ENCODE measurements at places on chromosomes 3 and 15.
A peak's percentile ranks its signal among the peaks of the same experiment; 100 is the strongest.

DNA sequence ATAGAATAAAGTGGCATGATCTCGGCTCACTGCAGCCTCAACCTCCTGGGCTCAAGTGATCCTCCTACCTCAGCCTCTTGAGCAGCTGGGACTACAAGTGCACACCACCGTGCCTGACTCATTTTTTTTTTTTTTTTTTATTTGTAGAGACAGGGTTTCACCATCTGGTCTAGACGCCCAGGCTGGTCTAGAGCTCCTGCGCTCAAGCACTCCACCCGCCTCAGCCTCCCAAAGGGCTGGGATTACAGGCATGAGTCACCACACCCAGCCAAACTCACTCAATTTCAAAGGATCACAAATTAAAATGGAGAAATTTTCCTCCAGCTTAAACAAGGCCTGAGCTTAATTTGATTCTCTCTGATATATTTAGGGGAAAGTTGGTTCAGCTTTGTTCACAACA lies 27.3 kb upstream of the NMB start:
- H3K4me1 ChIP-seq = no peaks in the 10 kb centered on the region
- H3K36me3 ChIP-seq = peaks cover 33% of the 10 kb centered on the region
- no peak overlapping the region for H3K27ac ChIP-seq
- H3K4me3 ChIP-seq = no peak overlapping the region
- no peaks in the 10 kb centered on the region for H3K27me3 ChIP-seq
- DNase-seq = no peak

GRCh38 chr15:98195796-98196195 lies 235.3 kb downstream of the ARRDC4 start:
- H3K4me1 ChIP-seq = no peaks in the 10 kb centered on the region
- no peak overlapping the region for H3K27ac ChIP-seq
- H3K27me3 ChIP-seq = no peaks in the 10 kb centered on the region
- no peaks in the 10 kb centered on the region for H3K36me3 ChIP-seq

GRCh38 chr15:85704066-85704465 lies 90.7 kb downstream of the KLHL25 start:
- H3K4me3 ChIP-seq = no peak overlapping the region
- no peaks in the 10 kb centered on the region for H3K27me3 ChIP-seq
- peaks cover 45% of the 10 kb centered on the region for H3K36me3 ChIP-seq
- peak overlapping the region; percentile 98 for H3K27ac ChIP-seq

DNA sequence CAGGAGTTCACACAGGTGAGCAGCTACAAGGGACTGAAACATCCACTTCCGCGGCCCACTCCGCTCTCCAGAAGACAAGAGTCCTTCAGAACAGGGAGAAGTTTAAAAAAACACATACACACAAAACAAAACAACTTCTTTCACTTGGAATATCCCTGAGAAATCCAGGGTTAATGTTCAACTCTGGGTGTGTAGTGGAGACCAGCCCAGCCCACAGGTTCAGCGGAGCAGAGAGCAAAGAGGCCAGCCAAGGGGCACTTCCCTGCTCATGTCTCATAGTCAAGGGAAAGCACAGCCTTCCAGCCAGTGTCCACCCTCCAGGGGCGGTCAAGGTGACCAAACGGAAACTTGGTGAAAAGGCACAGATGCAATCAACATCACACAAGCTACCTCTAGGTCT lies 41.6 kb downstream of the WNT5A start:
- H3K4me1 ChIP-seq = no peaks in the 10 kb centered on the region
- no peaks in the 10 kb centered on the region for H3K36me3 ChIP-seq
- no peak for DNase-seq

GRCh38 chr3:123302961-123303360 lies 101.2 kb downstream of the SEC22A start:
- no peaks in the 10 kb centered on the region for H3K4me1 ChIP-seq
- no peaks in the 10 kb centered on the region for H3K36me3 ChIP-seq
- no peak overlapping the region for H3K27ac ChIP-seq
- no peak overlapping the region for H3K4me3 ChIP-seq

DNA sequence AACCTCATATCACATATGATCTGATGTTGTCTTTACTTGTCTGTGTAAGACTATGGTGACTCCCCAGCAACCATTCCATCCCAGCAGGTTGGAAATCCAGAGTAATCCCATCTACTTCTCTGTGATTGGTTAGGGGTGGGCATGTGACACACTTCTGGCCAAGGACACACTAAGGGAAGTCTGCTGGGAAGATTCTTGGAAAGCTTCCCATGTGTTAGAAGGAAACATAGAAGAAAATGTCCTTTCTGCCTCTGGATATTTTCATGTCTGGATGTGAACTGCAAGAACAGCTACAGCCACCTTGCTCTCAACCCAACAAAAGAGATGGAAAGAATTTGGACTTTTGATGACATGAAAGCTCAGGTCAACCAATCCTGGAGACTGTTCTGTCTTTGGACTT lies 2.6 kb upstream of the UBE2Q2 start:
- H3K4me1 ChIP-seq = peaks cover 38% of the 10 kb centered on the region
- no peak overlapping the region for H3K27ac ChIP-seq
- no peak overlapping the region for H3K4me3 ChIP-seq
- no peaks in the 10 kb centered on the region for H3K27me3 ChIP-seq

- no peaks in the 10 kb centered on the region for H3K36me3 ChIP-seq
- H3K27me3 ChIP-seq = peaks cover 3% of the 10 kb centered on the region
- no peak overlapping the region for H3K27ac ChIP-seq
- H3K4me1 ChIP-seq = no peaks in the 10 kb centered on the region
- DNase-seq = no peak
- H3K4me3 ChIP-seq = no peak overlapping the region
Measured at GRCh38 chr3:124413989-124414598, 316.2 kb upstream of the UMPS start.

- no peaks in the 10 kb centered on the region for H3K27me3 ChIP-seq
- no peak overlapping the region for H3K27ac ChIP-seq
- no peaks in the 10 kb centered on the region for H3K4me1 ChIP-seq
- H3K4me3 ChIP-seq = no peak overlapping the region
Measured at GRCh38 chr3:49629866-49630265, 44.3 kb upstream of the APEH start.

DNA sequence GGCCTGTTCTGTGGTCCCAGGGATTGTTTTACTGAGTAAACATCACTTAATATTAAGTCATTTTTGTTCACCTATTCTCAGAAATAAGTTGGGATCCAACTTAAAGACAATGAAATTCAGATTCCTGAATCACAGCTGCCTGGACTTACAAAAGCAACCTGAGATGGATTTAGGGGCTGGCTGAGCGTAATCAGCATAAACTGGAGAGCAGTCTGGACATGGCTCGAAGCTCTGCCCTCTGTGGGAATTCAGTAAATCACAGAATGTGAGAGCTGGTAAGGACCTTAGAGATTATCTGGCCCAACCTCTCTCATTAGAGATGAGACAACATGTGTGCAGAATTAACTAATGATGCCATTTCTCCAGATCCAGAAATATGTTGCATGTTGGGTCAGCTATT lies 23.7 kb downstream of the CCDC80 start:
- H3K36me3 ChIP-seq = no peaks in the 10 kb centered on the region
- DNase-seq = no peak
- no peak overlapping the region for H3K27ac ChIP-seq
- H3K27me3 ChIP-seq = no peaks in the 10 kb centered on the region
- no peaks in the 10 kb centered on the region for H3K4me1 ChIP-seq

- no peaks in the 10 kb centered on the region for H3K36me3 ChIP-seq
- peaks cover 2% of the 10 kb centered on the region for H3K27me3 ChIP-seq
- H3K4me3 ChIP-seq = no peak overlapping the region
- no peak for DNase-seq
- H3K4me1 ChIP-seq = peaks cover 16% of the 10 kb centered on the region
Measured at GRCh38 chr3:10599444-10599843, 94.1 kb upstream of the ATP2B2 start.

GRCh38 chr3:41848753-41849574 lies 112.9 kb downstream of the ULK4 start:
- H3K4me1 ChIP-seq = peaks cover 7% of the 10 kb centered on the region
- H3K4me3 ChIP-seq = no peak overlapping the region
- DNase-seq = no peak
- H3K27ac ChIP-seq = no peak overlapping the region
- no peaks in the 10 kb centered on the region for H3K27me3 ChIP-seq
- H3K36me3 ChIP-seq = no peaks in the 10 kb centered on the region

- no peaks in the 10 kb centered on the region for H3K36me3 ChIP-seq
- no peaks in the 10 kb centered on the region for H3K4me1 ChIP-seq
- no peak overlapping the region for H3K4me3 ChIP-seq
- no peaks in the 10 kb centered on the region for H3K27me3 ChIP-seq
- no peak for DNase-seq
Measured at GRCh38 chr15:92448370-92448769, 54.7 kb downstream of the ST8SIA2 start.

Data from natural killer cell (primary cell).